ENCODE measurements at places on chromosomes 2 and 18.

- DNase-seq = no peak
Observed at GRCh38 chr2:237324837-237325236, 89.1 kb downstream of the COL6A3 start.

- DNase-seq = no peak
Observed at GRCh38 chr2:134379293-134379692, 125.4 kb downstream of the MGAT5 start.

GRCh38 chr2:72942881-72943418 lies 25.6 kb downstream of the EMX1 start:
- no peak for DNase-seq

DNA sequence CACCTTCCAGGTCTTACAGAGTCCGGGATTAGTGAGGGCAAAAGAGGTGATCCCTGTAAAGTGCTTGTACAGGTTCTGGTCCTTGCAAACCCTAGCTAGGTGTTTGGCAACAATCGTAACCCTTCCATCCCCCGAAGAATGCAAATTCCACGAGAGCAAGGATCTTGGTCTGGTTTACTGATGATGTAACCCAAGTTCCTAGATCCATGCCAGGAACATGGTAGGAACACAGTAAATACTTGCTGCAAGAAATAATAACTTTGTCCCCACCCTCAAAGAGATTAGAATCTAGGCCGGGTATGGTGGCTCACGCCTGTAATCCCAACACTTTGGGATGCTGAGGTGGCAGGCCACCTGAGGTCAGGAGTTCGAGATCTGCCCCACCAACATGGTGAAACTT lies 6.8 kb upstream of the NEU2 start:
- DNase-seq = no peak

Data from AML-193 (cell line).